ENCODE measurements at places on chromosomes 4 and X. TPM values are rescaled to one million over a fixed set of nuclear protein-coding genes. Genes with fewer than 3 reads are reported as not detected.

The CNGA1 gene
- total RNA-seq: not detected

The ZDHHC15 gene
- total RNA-seq: not detected

The ADH6 gene
- total RNA-seq: not detected

The CXCL3 gene
- not detected for total RNA-seq

The BTC gene
- total RNA-seq: 0.61 TPM

The OCRL gene
- 15.9 TPM for total RNA-seq

The MAOA gene
- total RNA-seq: not detected

The TKTL1 gene
- total RNA-seq: 0.64 TPM

The COL4A5 gene
- 1.0 TPM for total RNA-seq

The P2RY8 gene
- not detected for total RNA-seq

The GPR50 gene
- total RNA-seq: not detected

The NFKB1 gene
- total RNA-seq: 29.6 TPM

The MAGEB2 gene
- not detected for total RNA-seq

The ADH7 gene
- total RNA-seq: not detected

The SLC4A4 gene
- total RNA-seq: 18.0 TPM

The IL2 gene
- total RNA-seq: not detected

The CT45A1 gene
- total RNA-seq: not detected

The LDB2 gene
- not detected for total RNA-seq

The FRG2 gene
- not detected for total RNA-seq

The FGF16 gene
- total RNA-seq: not detected

The STK32B gene
- total RNA-seq: 5.3 TPM

The CABS1 gene
- total RNA-seq: not detected

Measured in Caki2 (cell line).